ENCODE measurements at places on chromosomes 7 and 10.

GRCh38 chr10:12852687-12853086 lies 148.8 kb downstream of the CCDC3 start:
- no peak for DNase-seq

GRCh38 chr10:97331153-97331703 lies 3.3 kb downstream of the FRAT2 start:
- DNase-seq = no peak

GRCh38 chr7:41010967-41011366 lies 691.9 kb downstream of the INHBA start:
- no peak for DNase-seq

- DNase-seq = peak; percentile 90
These were observed at the start of gene C1GALT1 for GRCh38 chr7:7182156-7183060. Gene C1GALT1, plus strand, starts transcription at chr7:7182544. Its CDS starts 51,776 bp downstream, at chr7:7234320.

- peak; percentile 32 for DNase-seq
These were observed 17.8 kb upstream of the LCOR start for GRCh38 chr10:96814264-96814663.

DNA sequence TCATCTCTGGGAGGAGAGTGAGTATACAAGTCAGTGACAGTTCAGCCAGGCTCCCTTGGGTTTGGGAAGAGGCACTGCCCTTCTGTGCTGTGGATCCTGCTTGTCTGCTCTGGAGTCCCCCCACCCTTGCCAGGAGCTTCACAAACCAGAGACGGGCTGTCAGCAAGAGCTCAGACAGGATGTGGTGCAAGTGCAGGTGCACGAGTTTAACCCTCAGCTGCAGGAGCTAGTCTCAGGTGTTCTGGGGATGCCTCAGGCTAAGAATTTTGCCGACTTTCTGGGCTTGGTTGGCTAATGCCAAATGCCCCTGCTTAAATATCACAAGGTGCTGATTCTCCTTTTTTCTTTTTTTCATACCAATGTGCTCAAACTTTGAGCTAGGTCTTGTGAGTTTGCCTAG lies 22.3 kb downstream of the ZNF783 start:
- DNase-seq = no peak

DNA sequence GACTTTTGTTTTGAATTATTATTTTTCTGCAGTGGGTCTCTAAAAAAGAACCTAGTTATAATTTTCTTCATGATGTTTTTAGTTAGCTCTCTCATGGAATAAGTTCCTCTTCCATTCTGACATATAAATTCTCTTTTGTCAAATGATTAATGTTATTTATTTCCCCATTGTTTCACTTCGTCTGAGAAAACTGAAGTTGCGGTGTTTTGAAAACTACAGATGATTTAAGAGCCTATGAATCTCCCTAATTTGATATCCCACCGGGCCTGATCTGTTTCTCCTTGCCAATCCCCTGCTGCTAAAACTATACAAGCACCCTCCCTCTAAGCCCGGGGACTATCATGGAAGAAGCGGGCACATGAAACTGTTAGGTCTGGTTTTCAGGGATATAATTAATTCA lies 41.4 kb downstream of the HTR7 start:
- DNase-seq = no peak

- DNase-seq = no peak
These were observed 10.6 kb downstream of the ATP6V1F start for GRCh38 chr7:128873234-128873633.

GRCh38 chr10:106311590-106311989 lies 852.9 kb downstream of the SORCS1 start:
- DNase-seq = no peak

DNA sequence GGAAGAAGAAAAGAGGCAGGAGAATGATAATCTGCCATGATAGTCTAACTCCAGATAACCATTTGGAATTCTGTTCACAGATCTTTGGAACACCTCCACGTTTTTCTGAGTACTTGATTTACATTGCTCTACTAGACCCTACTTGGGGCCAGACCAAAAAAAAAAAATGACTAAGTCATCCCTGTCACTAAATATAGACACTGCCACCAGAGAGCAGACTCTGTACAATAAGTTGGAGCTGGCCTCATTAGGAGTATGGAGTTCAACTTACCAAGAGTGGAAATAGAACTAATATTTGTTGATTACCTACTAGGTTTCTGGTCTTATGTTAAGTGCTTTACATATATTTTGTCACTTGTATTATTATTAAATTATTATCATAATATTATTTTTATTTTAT lies 80.9 kb upstream of the ZNF800 start:
- DNase-seq = no peak

DNA sequence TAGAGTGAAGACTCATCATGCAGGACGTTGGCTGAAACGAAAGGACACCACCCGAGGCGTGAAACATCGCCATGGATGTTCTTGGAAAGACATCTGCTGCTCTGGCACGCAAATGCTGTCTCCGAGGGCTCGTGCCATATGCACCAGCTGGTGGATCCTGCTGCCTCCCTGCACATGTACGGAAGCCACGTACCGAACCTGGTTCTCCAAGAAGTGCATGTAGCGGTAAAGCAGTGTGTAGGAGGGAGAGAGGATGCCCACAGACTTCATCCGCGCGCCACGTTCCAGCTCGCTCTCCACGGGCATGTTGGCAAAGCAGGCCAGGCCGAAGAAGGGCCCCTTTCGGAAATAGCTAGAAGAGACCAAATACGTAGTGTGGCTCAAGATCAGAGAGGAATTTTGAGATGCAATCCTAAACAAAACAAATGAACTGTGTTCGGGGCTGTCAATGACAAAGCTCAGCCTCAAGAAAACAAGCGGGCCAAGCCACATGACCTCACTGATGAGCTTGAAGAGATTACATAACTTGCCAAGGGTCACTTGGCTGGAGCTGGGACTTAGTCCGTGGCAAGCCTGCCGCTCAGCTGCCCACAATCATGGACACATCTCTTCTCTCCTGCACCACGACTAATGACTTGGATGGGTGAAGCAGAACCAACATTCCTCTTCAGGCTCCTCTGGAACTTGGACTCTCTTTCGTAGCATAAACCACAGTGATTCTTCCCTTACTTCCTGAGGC lies 16.5 kb downstream of the DENND11 start:
- DNase-seq = no peak

- DNase-seq = no peak
These were observed 1.2 kb downstream of the PURB start for GRCh38 chr7:44883961-44884620.

- DNase-seq = no peak
These were observed 72.7 kb downstream of the TCERG1L start for GRCh38 chr10:131238669-131239280.

GRCh38 chr7:27155816-27156507 lies 513 bp downstream of the HOXA7 start:
- DNase-seq = no peak

GRCh38 chr10:76939933-76940468 lies 697.6 kb downstream of the KCNMA1 start:
- DNase-seq = no peak

DNA sequence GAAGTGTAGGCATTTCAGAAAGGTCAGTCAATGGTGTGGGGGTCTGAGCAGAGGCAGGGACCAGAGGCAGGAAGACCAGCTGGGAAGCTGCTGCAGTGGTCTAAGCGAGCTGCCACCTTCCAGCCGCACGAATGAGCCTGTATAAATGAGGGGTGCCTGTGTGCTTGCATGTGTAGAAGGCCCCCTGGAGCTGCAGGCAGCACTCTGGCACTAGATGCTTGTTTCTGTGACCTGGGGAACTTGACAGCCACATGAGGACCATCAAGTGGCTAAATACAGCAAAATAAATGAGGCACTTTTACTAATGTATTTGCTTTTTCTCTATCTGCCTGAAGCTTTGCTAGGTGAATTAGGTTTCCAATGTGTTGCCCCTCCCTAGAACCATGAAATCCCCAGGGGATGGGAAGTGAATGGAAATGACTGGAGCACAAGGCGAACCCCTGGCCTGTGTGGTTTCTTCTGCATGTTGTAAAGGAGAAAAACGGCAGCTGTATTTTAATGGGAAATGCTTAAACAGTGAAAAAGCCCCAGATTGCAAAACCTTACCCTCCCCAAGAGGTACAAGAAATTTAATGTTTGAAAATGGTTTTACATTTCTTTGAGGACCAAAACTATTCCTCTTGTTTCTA lies 57.7 kb downstream of the PYROXD2 start:
- peak; percentile 60 for DNase-seq

DNA sequence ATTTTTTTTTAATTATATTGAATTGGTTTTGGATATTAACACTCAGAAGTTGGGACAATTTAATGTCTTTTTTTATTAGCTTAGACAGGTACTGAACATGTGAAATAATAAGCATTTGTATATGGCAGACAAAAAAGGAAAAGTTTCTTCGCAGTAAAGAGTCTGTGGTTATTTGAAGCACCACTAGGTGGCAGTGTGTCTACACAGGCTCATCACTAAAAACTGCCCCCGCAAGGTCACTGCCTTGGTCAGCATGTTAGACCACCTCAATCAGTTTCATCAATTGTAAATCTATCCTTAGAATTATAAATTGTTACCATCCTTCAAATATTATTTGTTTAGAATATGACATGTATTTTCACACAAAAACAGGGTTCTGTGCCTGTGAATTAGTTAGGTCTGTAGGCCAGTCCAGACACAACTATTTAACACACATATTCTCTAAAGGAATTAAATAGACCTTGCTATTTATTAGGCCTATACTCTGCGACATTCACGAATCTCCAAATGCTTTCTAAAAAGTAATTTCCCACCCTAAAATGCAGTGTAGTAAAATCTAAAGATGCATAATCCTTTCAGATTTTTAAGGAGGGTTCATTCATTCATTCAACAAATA lies 17.0 kb downstream of the PNLIPRP3 start:
- DNase-seq = no peak

- DNase-seq = peak; percentile 71
These were observed 12.2 kb upstream of the PDK4 start for GRCh38 chr7:95608359-95609173.

DNA sequence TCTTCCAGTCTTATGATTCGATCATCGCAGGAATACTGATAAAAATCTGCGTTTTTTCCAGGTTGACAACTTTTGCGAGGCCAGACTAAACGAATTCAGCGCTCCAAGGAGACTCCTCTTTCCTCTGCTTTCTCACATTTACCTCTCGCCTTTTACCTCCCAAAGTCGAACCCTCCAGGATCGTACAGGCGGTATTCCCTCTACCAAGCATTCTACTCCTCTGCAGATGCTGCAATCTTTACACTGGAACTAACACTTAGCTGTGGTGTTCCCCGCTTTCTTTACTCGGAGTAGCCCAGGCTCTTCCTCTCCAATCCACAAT lies 449 bp downstream of the NUDT5 start:
- peak; percentile 14 for DNase-seq

DNA sequence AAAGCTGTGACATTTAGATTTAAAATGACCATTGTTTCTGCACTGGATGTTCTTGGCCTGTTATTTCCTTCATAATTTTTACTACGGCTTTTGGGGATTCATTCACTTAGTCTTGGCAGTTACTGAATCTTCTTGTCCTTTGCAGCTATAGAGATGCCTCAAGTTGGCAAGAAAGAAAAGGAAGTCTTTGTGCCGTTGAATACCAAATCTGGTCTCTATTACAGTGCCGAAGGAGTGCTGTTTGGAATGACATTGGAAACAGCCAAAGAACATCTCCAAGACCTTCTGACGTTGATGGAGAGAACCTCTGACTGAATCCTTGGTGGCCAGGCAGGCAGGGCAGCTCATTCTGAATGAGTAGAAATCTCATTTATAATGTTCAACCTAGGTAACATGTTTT lies 54.3 kb upstream of the NRP1 start:
- DNase-seq = no peak

GRCh38 chr7:24438232-24438631 lies 135.0 kb upstream of the PALS2 start:
- no peak for DNase-seq

DNA sequence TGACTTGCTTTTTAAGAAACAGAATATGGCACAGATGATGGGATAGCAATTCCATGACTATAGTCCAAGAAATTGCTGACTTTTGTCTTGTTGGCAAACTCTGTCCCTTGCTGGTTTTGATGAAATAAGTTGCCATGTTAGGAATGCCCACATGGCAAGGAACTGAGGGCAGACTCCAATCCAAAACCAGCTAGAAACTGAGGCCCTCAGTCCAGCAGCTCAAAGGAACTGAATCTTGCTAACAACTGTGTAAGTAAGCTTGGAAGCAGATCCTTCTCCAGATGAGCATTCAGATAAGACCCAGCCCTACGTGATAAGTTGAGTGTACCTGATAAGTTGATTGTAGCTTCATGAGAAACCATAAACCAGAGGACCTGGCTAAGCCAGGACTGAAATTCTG lies 64.3 kb upstream of the BMPER start:
- DNase-seq = no peak

- peak; percentile 82 for DNase-seq
These were observed 918 bp downstream of the CALHM2 start for GRCh38 chr10:103451091-103451813.

DNA sequence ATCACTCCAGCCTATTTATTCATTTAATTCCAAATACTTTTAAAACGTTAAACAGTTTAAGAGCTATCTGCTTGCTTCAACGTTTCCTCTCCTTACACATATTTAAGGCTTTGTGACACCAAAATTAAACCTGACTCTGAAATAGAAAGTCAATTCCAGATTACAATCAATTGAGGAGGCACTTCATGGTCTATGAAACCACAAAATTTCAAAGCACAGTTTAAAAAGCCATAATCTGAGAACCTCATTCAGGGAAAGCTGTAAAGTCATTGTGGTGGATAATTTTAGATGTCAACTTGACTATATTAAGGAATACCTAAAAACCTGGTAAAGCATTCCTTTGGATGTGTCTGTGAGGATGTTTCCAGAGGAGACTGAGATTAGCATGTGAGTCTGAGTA lies 6.2 kb downstream of the SNX13 start:
- DNase-seq = no peak

DNA sequence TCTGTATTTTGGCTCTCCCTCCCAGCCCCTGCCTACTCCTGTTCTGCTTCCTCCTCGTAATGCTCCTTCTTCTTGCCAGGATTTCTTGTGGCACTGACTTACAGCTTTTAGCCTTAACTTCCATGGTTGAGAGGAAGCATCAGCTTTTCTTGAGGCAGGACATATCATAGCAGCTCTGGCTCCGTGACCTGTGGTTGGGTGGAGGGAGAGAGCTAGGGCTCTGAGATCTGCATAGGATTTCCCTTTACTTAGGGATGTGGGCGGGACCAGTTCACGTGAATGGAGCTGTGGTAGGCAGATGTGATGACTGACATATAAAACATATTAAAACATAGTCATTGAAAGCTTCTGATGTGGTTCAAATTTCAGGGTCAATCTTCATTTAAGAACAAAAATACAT lies 10.6 kb upstream of the RAB11FIP2 start:
- DNase-seq = no peak

GRCh38 chr7:22781230-22781711 lies 41.4 kb downstream of the TOMM7 start:
- DNase-seq = peak; percentile 55

- no peak for DNase-seq
These were observed 544.1 kb downstream of the AUTS2 start for GRCh38 chr7:70142247-70142932.

DNA sequence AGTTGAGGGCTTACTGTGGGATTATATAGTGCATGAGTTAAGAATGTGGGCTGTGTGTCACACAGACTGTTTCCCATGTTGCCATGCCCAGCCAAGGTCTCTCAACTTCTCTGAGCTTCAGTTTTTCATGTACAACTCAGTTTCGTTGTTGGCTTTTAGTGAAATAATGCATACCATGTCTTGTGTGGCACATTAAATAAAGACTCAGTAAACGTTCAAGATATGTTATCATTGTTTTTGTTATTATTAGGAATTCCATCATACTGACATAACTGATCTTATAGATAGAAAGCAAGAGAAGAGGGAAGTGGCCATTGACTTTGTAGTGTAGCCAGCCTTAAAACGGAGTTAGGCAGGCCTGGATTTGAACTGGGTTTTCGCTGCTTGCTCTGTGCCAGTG lies 2.9 kb downstream of the CDK14 start:
- no peak for DNase-seq
